Mucosa of descending colon (tissue), 3 donors: ENCODE measurements at places on chromosomes 4 and X. TPM values are rescaled to one million over a fixed set of nuclear protein-coding genes. Genes with fewer than 3 reads are reported as not detected.

Gene LIN54
- 15.8 TPM for total RNA-seq

Gene ARHGAP6
- 2.2 TPM for total RNA-seq

Gene LRAT
- 0.14 TPM for total RNA-seq

Gene XK
- total RNA-seq: 29.5 TPM

Gene GAB3
- 3.4 TPM for total RNA-seq

Gene PCDH18
- 12.8 TPM for total RNA-seq

Gene MAGEA12
- not detected for total RNA-seq
